Stimulated activated CD8-positive, alpha-beta memory T cell treated with anti-CD3 and anti-CD28 coated beads, Interleukin-7, amount 100 ng/mL, for 1 hour (primary cell): ENCODE measurements at places on chromosomes 16 and 17.

DNA sequence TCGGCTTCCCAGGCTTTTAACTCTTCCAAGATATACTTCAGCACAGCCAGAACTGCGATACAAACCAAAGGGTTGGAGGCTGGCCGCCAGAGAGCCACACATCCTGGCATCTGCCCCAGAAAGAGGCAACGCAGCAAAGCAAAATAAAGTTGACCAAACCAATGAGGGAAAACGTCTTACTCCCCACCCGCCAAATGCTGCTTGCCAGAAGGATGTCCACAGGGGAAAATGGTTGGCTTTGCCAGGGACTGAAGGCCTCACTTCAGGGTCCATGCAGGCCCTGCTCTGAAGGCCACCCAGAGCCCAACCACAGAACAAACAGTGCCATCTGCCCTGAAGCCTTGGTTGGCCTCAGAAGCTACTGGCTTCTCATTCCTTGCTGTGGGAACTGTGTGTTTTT, 15.0 kb downstream of the CACNG1 start:
- no peak for DNase-seq

DNA sequence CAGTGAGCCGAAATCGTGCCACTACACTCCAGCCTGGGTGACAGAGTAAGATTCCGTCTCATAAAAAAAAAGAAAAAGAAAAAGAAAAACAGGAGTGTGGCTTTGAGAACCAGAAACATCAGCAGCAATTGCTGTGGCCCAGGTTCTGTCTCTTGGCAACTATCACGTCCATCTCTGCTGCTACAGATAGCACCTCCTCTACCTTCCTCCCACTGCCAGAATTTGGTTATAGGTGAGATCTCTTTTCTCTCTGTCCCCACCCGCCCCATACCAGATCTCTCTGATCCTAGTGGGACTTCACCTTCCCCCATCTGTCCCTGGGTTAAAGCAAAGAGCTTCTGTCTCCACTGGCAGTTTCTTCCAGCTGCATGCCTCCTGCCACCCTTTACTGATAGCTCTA, 3.1 kb downstream of the TLCD2 start:
- no peak for DNase-seq

DNA sequence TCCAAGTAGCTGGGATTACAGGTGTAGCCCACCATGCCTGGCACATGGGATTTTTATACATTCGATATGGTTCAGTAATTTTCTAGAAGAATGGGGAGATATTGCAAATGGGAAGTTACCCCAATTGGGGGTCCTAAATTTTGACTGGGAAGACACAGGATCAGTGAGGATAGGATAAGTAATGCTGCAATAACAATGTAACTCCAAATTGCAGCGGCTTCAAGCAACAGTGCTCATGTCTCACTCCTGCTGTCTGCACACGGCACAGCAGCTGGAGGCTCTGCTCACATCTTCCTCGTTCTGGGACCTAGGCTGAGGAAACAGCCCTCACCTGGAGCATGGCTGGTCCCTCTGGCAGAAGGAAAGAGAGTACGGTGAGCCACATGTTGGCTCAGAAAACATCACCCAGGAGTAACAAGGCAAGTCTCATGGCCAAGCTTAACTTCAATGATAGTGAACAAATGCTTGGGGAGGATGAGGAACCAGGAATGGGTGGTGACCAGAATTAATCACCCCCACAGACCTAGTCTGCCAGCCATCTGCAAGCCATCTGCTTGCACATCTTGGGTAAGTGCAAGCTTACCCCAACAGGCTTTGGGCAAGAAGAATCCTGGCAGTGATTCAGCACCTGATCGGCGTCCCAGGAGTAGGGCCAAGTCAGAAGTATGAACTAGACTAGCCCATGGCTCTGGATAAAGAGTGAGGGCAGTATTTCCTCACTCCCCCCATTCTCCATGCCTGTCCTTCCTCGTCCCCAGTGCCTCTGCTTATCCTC, 229.2 kb downstream of the COPRS start:
- DNase-seq = no peak

- DNase-seq = no peak
Observed at GRCh38 chr16:62321606-62322005, 285.4 kb upstream of the CDH8 start.

DNA sequence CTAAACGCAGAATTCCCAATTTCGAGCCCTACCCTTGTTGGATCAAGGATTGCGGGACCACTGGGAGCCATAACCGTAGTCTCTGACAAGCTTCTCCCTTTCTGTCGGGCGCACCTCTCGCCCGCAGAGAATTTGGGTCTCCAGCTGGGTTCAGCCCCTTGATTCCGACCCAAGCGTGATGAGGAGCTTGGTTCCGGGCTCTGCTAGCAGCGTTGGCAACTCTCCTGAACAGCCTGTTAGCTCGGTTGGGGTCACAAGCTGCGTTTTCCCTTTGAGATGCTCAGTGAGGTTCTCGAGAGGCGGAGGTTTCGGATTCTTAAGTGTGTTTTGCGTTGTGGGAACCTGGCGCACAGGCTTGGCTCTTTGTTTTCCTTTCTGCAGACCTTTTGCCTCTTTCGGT, 655 bp downstream of the ATXN1L start:
- no peak for DNase-seq

DNA sequence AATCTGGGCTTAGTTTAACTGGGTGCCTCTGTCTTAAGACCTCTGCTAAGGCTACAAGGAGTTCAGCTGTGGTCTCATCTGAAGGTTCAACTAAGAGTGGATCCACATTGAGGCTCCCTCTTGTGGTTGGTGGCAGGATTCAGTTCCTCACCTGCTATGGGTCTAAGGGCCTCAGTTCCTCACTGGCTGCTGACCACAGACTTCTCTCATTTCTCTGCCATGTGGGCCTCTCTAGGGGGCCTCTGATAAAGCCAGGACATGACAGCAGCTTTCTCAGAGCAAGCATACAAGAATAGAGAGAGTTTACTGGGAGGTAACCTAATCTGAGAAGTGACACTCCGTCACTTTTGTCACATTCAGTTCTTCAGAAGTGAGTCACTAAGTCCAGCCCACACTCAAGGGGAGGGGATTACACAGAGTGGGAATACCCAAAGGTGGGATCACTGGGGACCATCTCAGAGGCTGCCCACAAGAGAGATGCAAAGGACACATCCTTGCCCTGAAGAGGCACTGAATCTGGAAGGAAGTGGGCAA, 19.2 kb upstream of the ABAT start:
- DNase-seq = no peak

- no peak for DNase-seq
Observed at GRCh38 chr16:27602103-27602502, 52.2 kb downstream of the KATNIP start.

DNA sequence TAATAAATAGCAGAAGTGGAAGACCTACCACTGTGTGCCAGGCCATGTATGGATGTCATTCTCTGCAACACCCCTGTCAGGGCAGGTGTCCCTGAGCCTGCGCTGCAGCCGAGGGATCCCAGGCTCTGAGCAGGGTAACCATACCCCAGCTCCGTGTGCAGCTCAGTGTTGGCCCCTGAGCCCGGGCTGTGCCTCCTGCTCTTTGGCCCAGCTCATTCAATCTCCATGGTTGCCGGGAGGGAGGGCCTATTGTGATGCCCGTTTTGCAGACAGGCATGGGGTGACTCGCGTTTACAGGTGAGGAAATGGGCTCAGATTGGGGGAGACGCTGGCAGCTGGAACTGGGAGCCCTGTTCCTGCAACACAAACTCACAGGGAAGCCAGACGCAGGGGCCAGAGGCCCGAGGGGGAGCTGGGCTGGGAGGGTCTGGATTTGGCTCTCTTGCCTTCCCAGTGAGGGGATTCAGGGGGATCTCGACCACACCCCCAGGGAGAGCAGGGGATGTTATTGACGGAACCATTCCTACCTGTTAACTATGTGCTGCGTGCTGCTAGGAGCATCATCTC, 190.5 kb downstream of the IRF8 start:
- DNase-seq = no peak

- no peak for DNase-seq
Observed at GRCh38 chr17:4881761-4882555, 17.4 kb upstream of the C17orf107 start.

GRCh38 chr17:73901661-73902415, 257.6 kb upstream of the SDK2 start:
- no peak for DNase-seq
